ENCODE measurements at places on chromosomes 11 and 22.

DNA sequence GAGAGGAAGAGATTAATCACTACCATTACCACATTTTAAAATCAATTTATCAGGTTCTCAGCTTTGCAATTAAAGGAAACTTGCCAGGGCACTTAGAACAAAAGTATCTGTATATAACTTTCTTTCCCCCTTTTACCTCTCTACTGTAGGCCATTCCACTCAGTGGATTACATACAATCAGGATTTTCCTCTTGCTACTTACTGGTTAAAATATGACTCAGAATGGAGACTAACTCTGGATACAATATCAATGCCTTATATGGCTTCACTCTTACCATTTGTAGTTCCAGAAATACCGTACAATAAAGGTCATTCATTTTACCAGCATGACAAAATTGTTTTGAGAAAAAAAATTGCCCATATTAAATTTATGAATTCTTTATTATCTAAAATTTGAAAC is 706.8 kb downstream of the KCNA4 start:
- DNase-seq, result no peak

GRCh38 chr11:70068950-70069349 is 9.2 kb upstream of the ANO1 start:
- DNase-seq, result no peak

DNA sequence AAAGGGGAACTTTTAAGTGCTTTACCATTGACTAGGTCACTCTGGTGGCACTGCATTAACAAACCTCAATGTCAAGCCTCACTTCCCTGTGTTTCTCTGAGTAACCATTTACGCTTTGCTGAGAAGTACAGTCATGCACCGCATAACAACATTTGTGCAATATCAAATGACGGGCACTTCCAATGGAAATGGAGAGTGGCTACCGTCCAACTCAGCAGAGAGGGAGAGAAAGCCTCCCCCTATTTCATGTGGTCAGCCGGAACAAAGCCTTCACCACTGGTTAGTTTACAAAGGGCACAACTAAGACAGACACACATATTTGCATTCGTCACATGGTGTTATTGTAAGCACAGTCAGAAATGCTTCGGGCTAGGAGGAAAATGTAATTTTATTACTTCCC is 117.3 kb downstream of the RASSF10 start:
- DNase-seq, result no peak

DNA sequence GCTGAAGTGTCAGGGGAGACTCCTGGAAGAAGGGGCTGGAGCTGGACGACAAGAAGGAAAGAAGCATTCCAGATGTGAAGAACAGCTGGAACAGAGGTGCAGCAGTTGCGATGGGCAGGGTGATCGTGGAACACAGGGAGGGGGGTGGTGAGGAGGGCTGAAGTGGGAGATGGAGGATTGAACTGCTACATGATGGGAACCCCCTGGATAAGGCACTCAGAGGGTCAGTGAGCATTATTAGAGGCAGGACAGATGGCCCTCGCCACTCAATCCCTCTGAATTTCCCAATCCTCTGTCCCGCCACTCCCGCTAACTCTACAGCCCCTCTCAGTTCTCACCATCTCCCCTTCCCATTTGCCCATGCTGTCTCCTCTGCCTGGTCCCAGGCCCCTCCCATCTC is 14.0 kb downstream of the SERPINH1 start:
- DNase-seq, result no peak

DNA sequence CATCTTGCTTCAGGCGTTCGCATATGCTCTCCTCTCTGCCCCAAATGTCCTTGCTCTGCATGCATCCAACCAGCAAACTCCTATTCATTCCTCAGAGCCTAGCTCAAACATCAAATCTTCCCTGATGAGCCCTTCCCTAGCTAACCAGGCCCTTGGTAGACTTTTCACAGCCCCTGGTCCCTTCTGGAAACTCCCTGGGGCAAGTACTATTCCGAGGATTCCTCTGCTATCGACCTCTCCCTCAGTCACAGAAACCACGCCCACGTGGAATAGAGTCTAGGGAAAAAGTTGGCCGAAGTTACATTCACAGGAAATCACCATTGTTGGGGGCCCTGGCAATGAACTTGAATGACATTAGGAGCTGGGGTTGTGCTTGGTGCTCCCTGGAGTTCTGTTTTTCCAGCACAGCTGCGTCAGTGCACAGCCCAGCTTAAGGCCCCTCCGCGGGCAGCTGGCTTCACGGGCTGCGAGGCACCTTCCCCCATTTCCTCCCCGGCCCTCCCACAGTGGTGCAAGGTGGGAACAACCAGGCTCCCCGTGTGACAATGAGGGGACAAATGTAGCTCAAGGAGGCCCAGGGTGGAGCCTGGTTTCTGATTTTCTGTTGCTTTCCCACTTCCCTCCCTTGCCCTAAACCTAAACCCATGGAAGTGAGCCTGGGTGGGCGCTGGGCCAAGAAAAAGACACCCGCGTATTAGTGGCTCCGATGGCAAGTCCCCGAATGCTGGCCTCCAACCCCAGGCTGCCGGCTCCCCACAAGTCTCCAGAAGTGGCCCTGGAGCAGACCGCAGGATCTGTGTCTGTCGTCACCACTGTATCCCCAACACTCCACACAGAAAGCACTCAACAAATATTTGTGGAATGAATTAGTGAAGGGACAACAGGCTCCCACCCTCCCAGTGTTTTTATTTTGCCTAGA is 4.3 kb upstream of the ATP5MGL start:
- DNase-seq, result no peak

- no peak for DNase-seq
Measured at GRCh38 chr11:72605973-72606747, 68.1 kb downstream of the PDE2A start.
